ENCODE measurements at places on chromosomes 1 and 21. TPM values are rescaled to one million over a fixed set of nuclear protein-coding genes. Genes with fewer than 3 reads are reported as not detected.

DNA sequence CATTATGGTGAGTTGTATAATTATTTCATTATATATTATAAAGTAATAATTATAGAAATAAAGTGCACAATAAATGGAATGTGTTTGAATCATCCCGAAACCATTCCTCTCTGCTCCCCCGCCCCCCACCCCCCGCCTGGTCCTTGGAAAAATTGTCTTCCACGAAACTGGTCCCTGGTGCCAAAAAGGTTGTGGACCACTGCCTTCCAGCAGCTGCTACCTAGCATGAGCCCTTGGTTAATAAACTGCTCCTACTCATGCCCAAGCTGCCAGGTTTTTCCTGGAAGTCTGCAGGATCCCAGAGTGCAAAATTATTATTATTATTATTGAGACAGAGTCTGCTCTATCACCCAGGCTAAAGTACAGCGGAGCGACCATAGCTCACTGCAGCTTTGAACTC is 6.8 kb upstream of the IFNGR2 start:
- no peak for DNase-seq

DNA sequence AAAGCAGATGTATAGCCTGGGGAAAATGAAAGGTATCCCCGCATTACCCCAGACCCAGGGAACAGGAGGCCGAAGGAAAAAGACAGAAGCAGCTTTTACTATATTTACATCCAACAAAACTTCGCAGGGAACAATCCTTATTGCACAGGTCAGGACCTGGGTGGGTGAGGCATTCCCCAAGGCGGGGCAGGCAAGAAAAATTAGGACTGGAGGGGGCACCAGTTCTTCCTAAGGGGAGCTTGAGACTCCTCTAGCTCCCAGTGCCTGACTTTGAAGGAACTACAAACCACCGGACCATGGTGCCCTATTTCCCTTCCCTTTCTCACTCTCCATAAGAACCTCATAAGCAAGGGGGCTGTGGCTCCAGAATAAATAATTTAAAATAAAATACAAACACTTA is 6.7 kb upstream of the GATAD2B start:
- no peak for DNase-seq

- DNase-seq, result no peak
Observed at GRCh38 chr1:194026422-194026821, 840.0 kb upstream of the B3GALT2 start.

GRCh38 chr1:159835356-159835755 is 8.7 kb downstream of the SLAMF8 start:
- no peak for DNase-seq

DNA sequence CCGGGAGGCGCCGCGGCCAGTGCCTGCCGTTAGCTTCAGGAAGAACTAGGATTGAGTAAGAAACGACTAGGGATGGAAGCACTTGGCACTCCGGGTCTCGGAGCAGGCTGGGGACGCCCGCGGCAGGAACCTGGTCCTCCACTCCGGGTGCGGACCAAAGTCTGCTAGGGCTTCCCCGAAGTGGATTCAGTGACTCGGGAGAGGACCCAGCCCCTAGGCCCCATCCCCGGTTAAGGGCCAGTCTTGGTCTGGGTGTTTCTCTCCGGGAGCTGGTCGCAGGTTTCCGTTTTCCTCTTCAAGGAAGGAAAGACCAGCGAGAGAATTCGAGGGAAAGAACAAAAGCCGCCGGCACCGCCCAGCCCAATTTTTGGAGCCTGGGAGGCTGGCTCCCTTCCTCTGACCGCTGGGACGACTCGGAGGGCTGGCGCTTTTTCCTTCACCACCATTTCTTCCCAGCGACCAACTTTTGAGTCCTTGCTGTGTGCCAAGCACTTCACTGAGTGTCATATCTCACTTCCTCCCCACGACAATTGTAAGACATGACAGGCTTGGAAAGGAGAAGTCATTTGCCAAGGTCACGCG is 16.8 kb upstream of the STMN1 start:
- DNase-seq, result peak; percentile 48

GRCh38 chr1:3708791-3709190 is 43.5 kb upstream of the CCDC27 start:
- no peak for DNase-seq

The TTC34 gene
- total RNA-seq, result 0.74 TPM

DNA sequence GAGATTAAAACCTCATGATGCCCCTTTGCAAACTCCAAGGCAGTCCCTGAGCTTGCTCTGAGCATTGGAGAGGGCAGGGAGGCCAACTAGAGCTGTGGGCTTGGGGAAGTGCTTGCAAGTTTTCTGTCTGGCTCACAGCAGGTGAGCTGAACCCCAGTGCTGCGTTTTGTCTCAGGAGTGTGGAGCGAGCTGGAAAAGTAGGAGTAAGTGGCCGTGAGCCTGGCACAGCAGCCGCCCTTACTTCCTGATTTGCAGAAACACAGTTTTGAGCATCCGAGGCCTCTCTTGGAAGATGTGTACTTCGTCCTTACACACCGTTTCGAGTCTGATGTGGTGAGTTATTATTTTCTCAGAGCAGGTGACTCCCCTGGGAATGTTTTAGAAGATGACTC is 221.2 kb upstream of the C1orf174 start:
- DNase-seq, result no peak

DNA sequence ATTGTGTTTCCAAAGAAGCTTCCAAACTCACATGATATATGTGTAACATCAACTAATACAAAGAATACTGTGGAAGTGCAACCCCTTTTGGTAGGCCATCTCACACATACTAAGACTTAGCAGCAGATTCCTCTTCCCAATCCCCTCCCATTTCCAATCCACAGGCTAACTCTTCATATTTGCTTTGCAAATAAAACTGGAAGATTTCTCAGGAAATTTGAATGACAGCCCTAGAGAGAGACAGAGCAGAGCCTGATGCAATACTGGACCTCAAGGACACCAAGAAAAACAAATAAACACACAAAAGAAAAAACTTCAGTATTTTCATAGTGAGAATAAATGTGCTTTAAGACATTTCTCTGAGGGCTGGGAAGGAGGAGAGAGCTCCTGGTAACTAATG is 190.2 kb upstream of the BRINP3 start:
- no peak for DNase-seq

All from glutamatergic neuron (in vitro differentiated cells).